Activated CD4-positive, alpha-beta T cell treated with anti-CD3 and anti-CD28 coated beads for 24 hours (primary cell): ENCODE measurements at places on chromosomes 3 and 15.

- no peak for DNase-seq
Observed at GRCh38 chr3:72698154-72698917, 149.9 kb downstream of the SHQ1 start.

GRCh38 chr3:138890555-138891187, 55.9 kb upstream of the PIK3CB start:
- no peak for DNase-seq

DNA sequence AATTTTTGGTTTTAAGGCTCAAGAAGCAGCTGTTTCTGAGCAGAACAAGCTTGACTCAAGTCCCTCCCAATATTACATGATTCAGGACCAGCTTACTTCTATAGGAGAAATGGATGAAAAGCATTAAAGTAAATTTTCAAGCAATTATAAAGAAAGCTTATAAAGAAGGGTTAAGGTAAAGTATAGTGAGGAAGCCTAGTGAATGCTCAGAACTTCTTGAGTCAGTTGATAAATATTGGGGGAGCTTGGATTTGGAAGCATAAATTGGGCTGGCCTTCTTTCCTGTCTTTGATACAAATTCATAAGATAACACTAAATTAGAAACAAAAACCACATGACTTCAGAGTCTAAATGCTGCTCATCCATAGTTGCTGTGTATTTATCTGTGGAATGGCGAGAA, 156.0 kb downstream of the CHL1 start:
- DNase-seq = no peak

DNA sequence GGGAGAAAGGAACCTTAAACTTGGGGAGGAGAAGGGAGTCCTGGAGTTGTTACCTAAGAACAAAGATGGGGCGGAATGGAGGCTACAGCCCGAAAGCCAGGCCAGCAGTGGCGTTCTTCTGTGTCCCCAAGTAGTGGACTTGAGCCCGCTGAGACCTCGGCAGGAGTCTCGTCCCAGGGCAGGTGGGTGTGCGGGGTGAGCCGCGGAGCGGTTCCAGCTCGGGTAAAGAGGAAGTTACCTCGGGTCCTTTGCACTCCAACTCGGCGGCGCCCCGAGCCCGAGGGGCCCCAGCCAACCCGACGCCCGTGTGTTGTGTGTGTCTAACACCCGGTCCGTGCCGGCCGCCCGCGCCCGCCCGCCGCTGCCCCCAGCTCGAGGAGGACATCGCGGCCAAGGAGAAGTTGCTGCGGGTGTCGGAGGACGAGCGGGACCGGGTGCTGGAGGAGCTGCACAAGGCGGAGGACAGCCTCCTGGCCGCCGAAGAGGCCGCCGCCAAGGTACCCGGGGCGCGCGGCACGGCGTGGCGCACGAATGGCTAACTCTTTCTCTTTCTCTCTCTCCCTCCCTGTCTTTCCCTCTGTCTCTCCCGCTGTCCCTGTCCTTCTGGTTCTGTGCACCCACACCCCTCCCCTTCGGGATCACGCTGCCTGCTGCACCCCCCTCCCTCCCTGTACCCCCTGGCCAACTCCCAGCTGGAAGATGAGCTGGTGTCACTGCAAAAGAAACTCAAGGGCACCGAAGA, 959 bp downstream of the TPM1 start:
- no peak for DNase-seq

GRCh38 chr3:8276506-8276905, 225.1 kb upstream of the LMCD1 start:
- DNase-seq = no peak

DNA sequence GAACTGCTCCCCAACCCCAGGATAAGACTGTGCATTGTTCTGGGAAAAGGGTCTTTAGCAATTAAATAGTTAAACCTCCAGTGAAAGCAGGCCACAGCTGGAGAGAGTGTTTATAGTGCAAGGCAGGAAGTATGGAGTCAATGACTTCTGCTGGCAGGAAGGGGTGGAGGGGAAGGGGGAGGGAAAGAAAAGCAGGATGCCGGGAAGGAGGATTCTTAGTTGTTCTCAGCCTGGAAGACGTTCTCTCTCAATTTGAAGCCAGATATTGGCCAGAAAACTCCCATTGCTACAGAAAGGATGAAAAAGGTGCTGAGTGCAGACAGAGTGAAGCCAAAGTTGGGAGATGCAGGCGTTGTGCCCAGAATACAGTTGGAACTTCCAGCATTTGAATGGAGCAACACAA, 35.7 kb upstream of the ACTL6A start:
- DNase-seq = no peak

DNA sequence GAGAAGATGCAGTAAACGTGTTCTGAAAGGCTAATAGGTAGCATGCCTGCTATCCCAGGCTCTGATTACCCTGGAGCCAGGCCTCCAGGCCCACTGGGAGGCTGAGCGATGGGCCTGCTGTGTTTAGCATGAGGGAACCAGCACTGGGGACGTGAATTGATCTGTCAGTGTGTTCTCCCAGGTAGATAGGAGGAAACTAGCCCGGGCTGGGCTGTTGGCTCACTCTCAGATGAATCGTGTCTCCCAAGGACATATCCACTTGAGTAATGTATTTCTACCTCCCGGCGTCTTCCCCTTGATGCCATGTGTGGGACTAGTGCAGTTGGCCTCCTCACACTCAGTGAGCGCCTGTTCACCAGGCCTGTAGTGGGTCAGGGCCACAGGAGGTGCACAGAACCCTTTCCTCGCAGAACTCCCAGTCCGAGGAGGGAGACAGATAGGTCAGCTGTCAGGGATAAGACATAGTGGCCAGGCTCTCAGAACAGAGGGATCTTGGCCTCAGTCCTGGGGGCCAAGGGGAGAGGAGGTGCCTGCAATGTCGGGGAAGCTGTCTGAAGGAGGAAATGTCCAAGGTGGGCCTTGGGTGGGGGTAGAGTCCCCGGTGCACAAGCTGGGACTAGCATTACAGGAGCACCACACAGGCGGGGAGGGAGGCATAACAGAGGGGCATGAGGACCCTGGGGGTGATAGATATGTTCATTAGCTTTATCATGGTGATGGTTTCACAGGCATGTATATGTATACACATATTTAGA, 111.7 kb downstream of the DNAJB8 start:
- no peak for DNase-seq

DNA sequence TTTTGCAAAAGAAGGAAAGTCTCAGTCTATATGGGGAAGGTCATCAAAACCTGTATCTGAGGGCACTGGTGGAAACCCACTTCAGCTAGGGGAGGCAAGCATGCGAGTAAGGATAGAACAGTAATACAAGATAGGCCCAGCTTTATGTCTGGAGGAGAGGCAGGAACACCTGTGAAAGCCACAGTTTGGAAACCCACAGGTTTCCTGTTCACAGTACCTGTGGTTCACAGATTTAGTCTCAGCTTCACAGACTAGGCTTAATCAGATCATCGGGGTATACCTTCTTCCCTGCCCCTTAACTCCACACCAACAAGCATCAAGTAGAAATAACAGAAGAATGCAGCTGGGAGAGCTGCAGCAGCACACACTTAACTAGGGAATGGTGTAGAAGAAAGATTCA, 36.2 kb downstream of the C2CD4B start:
- DNase-seq = no peak
